ENCODE measurements at places on chromosomes 5 and 9.

GRCh38 chr9:124436320-124436719 is 13.9 kb upstream of the ADGRD2 start:
- no peak for DNase-seq

GRCh38 chr9:27801545-27801944 is 228.3 kb upstream of the C9orf72 start:
- DNase-seq, result no peak

GRCh38 chr5:10423022-10423421 is 18.7 kb upstream of the ROPN1L start:
- DNase-seq, result peak; percentile 92

GRCh38 chr9:94761481-94761880 is 35.0 kb downstream of the AOPEP start:
- peak; percentile 19 for DNase-seq

DNA sequence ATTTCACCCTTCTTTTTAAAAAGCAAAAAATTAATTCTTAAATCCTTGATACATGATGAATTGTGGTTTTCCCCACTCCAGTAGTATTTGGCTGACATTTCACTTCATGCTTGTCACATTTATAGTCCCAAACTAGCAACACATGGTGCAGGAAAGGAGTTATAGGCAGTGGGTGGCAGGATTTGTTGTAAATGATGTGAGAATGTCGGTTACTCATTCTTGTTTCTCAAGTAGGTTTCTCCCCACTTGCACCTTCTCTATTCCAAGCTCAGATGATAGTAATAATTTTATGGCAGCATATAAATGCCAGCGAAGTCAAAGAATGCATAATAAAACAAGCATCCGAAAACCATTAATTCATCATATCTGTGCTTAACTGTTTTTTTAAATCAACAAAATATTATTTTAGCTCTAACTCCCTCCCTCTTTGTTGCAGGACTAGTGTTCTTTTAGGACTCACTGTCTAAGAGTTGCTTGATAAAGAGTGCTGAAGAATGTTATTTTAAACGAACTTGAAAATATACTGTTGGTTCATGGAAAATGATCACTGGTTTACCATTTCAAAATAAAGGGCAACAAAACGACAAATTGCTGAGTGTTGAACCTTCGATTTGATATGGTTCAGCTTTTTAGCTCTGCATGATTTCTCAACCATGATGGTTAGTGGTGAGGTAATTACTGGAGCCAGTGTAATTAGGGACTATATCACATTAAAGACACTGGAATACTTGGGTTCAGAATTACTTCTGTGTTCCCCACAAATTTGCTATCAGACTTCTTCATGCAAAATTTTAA is 88.1 kb upstream of the ADAMTSL1 start:
- DNase-seq, result no peak

- no peak for DNase-seq
Observed at GRCh38 chr9:4174546-4175175, 125.2 kb downstream of the GLIS3 start.

DNA sequence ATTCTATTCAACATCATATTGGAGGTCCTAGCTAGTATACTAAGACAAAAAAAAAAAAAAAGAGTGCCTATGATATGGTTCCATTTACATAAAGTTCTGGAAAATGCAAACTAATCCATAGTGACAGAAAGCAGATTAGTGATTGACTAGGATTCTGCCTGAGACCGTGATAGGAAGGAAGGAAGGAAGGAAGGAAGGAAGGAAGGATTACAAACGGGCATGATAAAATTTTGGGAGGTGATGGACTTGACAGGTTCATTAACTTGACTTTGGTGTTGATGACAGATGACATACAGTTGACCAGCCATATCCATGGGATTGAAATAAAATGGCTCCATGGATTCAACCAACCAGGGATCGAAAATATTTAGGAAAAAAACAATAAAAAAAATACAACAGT is 79.1 kb upstream of the MAN2A1 start:
- DNase-seq, result no peak

GRCh38 chr5:121698690-121699089 is 153.0 kb upstream of the FTMT start:
- DNase-seq, result no peak

- no peak for DNase-seq
Observed at GRCh38 chr5:107770051-107770450, 99.3 kb upstream of the EFNA5 start.

- DNase-seq, result no peak
Observed at GRCh38 chr5:126137891-126138280, 285.3 kb upstream of the GRAMD2B start.
